Kidney epithelial cell (primary cell): ENCODE measurements at places on chromosomes 2 and 18. TPM values are rescaled to one million over a fixed set of nuclear protein-coding genes. Genes with fewer than 3 reads are reported as not detected.

- peak; percentile 34 for DNase-seq
Measured at GRCh38 chr2:43158259-43158880, 68.0 kb downstream of the ZFP36L2 start.

GRCh38 chr2:160266037-160266551 lies 66.0 kb upstream of the ITGB6 start:
- no peak for DNase-seq

DNA sequence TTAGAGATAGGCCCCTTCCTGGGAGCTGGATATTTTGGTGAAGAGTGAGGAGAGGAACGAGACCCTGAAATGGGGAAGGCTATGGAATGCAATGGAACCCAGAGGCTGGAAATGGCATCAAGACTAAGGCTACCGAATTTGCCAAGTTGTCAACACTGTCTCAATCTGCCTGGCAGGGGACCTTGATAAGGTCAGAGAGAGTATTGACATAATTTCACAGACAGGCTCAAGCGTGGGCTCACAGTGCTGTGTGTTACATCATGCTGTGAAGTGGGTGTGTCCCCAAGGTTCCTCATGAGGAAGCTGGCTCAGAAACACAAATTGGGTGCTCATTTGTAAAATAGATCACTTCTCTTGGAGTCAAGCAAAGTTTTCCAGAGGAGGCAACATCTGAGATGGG lies 51.8 kb upstream of the CYRIA start:
- DNase-seq: no peak

DNA sequence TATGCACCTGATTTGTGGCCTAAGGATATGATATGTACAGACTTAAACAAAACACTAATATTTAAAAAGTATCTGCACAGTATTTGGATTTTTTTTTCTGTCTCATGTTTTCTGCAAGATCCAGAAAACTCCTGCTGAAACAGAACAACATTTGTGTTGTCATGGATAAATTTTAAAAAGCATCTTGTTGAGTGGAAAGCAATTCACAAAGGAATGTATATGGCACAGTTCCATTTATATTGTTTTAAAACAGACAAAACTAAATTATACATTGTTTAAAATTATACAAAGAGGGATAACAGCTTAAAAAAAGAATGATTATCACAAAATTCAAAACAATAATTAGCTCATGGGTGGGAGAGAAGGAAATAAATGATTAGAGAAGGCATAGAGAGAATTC lies 193.5 kb downstream of the PPP1R1C start:
- no peak for DNase-seq

GRCh38 chr2:66903745-66904465 lies 469.0 kb downstream of the MEIS1 start:
- DNase-seq: no peak

DNA sequence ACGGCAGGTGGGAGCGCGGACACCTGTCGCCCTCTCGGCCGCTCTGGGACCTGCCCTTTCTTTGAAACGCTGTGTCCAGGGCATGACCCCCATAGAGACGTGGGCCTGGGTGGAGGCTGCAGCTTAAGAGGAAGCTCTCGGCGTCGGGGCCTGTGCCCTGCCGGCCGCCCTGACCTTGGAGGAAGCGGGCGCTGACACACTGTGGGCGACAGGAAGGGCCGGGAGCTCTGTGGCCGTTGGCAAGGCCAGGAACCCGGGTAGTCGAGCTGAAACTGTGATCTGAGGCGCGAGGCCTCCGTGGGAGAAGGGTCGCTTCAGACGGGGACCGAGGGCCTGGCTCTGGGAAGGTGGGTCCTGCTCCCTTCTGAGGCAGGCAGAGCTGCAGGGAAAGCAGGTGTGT lies 28.2 kb downstream of the KCNG2 start:
- DNase-seq: no peak

DNA sequence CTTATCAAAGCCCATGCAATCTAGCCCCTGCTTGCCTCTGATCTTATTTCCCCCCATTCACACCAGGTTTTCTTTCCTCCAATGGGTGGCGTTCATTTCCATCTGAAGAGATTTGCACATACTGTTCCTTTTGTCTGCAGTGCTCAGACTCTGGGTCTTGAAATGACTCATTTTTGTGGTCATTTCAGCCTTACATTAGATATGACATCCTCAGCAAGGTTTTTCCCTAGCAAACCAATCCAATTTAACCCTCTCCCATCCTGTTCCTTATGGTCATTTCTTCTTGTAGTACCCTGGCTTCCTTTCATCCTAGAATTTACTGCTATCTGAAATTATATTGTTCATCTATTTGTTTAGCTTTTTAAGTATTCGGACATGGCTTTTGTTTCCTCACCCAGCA lies 42.5 kb upstream of the SCN1A start:
- DNase-seq: no peak

DNA sequence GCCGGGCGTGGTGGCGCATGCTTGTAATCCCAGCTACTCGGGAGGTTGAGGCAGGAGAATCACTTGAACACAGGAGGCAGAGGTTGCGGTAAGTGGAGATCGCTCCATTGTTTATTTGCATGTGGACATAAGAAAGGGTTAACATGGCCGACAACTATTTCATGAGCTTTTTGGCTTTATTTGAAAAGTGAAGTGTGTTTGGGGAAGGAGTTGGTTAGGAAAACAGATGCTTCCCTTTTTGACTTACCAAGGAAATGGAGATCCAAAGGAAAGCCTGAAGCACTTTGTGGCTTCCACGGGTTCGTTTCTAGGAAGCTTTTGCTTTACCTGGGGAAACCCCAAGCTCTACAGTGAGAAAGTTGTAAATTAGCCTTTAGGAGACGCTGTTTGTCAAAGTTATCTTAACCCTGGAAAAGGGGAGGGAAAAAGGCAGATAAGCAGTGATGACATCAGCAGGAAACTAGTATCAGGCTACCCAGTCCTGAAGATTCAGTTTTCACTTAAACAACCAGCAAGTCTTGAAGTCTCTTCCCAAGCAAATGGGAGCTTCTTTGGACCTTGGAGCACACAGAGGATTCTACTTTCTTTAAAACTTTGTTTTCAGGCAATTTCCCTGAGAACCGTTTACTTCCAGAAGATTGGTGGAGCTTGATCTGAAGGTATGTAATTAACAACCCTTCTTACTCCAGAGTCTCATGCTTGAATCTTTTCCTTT lies at the start of gene CASP10:
TSS of gene CASP10 (plus strand) at position 492 of the 715 bp plus-strand sequence. CDS start 2,637 bp downstream, outside the sequence.
- peak; percentile 29 for DNase-seq

- no peak for DNase-seq
Measured at GRCh38 chr2:160332318-160332717, 132.2 kb upstream of the ITGB6 start.

- DNase-seq: no peak
Measured at GRCh38 chr2:119774026-119774425, 14.3 kb downstream of the PTPN4 start.

DNA sequence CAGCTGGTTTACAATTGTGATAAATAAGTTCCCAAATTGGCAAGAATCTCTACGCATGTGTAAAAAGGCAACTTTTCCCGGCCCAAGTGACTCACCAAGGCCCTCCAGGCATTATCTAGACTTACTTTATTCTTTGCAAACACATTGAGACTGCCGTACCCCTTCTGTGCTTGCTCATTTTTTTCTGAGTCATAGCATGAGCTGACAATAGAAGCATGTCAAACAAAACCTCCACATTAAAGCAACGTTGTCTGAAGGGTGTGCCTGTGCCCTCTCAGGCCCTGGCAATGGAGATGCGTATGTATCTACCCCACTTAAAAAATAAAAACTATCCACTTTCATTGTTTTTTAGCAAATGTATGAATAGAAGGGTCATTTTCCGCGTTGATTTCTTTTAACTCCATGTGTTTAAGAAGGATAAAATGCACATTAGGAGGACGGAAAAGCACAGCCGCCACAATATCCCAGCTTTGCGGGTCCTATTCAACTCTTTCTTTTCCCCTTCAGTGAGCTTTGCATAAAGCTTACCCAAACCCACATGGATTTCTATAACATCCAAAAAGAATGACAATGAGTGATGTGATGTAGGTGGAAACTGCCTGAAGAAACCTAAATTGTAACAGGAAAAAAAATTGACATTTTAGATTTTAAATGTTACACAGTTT lies 298.2 kb downstream of the CDCA7 start:
- DNase-seq: peak; percentile 93

- DNase-seq: no peak
Measured at GRCh38 chr2:157874997-157875640, 1.0 kb downstream of the ACVR1 start.

GRCh38 chr2:8656160-8656641 lies 25.7 kb upstream of the ID2 start:
- DNase-seq: peak; percentile 67

DNA sequence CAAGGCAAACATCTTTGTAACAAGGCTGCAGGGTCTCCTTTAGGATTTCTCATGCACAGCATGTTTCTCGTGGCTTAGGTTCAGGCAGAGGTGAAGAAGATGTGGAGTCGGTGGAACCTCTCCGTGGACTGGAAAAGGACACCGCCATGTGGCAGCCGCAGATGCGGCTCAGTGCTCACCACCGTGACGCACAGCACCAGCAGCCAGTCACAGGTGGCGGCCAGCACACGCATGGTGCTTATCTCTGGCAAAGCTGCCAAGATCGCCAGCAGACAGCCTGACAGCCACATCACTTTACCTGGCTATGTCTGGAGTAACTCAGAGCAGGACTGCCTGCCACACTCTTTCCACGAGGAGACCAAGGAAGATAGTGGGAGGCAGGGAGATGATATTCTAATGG lies 86.6 kb downstream of the PTH2R start:
- DNase-seq: no peak

The EN1 gene
- total RNA-seq: not detected in 2 replicates

The IL1B gene
- total RNA-seq: 0.13 TPM in 1 of 2 replicates, not detected in the other

The CLIP4 gene
- 53.5 and 56.1 TPM in 2 replicates for total RNA-seq

The APCDD1 gene
- total RNA-seq: 0.71 and 1.2 TPM in 2 replicates

The CHRND gene
- total RNA-seq: not detected in 2 replicates

The MRPL30 gene
- total RNA-seq: 30.8 and 34.6 TPM in 2 replicates

The CXCR4 gene
- 0.68 and 0.88 TPM in 2 replicates for total RNA-seq

The SLC5A7 gene
- not detected in 2 replicates for total RNA-seq
